ENCODE measurements at places on chromosomes 6 and 20.
A peak's percentile ranks its signal among the peaks of the same experiment; 100 is the strongest.

- no peak for DNase-seq
Observed at GRCh38 chr6:64685401-64685800, 1021.6 kb downstream of the EYS start.

- no peak for DNase-seq
Observed at GRCh38 chr6:12132351-12133222, 120.5 kb downstream of the HIVEP1 start.

- no peak for DNase-seq
Observed at GRCh38 chr6:170043150-170043819, 247.6 kb downstream of the DLL1 start.

GRCh38 chr6:132456700-132457143 is 55.4 kb upstream of the MOXD1 start:
- DNase-seq: no peak

- DNase-seq: no peak
Observed at GRCh38 chr6:111110036-111110435, 22.7 kb downstream of the SLC16A10 start.

DNA sequence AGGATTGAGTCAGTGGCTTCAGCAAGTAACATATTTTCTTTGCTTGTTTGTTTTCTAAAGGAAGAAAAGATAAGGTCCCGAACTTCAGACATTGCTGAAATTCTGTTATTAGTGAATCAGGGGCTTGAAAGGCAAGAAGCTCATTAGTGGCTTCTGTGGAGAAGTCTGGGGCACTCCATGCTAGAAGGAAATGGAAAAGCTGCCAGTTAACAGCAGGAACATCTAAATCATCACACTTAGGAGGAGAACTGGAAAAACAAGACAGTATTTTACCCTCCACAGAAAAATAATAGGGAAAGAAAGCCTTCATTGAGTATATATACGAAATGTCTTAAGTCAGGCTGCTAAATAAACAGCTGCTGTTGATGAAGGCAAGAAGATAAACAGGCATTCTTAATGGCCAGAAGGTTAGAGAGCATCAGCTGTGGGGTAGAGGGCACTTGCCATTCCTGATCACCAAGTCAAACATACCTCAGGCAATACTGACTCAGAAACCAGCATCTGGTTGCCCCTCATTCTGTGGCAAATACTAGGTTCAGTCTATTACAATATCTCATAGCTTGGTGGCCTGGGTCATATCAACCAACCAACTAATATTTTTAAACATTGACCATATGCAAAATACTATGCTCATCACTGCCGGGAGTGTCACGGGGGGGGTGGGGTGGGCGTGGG is 143.2 kb upstream of the TENT5A start:
- DNase-seq: no peak

GRCh38 chr20:24149881-24150307 is 161.3 kb upstream of the GGTLC1 start:
- no peak for DNase-seq

GRCh38 chr6:7431674-7432390 is 42.2 kb downstream of the RIOK1 start:
- DNase-seq: peak; percentile 30

DNA sequence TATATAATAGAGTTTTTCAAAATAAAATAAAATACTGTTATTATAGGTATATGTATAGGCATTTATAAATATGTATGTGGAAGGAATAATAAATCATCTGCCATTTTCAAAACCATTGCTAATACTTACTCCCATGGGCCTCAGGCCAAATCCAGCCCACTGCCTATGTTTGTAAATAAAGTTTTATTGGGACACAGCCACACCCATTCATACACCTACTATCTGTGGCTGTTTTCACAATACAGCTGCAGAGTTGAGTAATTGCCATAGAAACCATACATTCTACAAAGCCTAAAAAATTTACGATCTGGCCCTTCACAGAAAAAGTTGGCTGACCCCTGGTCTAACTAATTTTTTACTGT is 9.5 kb downstream of the ALDH5A1 start:
- no peak for DNase-seq

- DNase-seq: no peak
Observed at GRCh38 chr20:38377039-38377685, 30.9 kb downstream of the LBP start.

GRCh38 chr6:26539071-26539615 is 977 bp downstream of the HMGN4 start:
- no peak for DNase-seq

GRCh38 chr6:162671580-162672165 is 55.9 kb downstream of the PRKN start:
- no peak for DNase-seq
